NCI-H2081 treated with DMSO at 0.1 percent for 48 hours (cell line): ENCODE measurements at places on chromosomes 16 and 17.

DNA sequence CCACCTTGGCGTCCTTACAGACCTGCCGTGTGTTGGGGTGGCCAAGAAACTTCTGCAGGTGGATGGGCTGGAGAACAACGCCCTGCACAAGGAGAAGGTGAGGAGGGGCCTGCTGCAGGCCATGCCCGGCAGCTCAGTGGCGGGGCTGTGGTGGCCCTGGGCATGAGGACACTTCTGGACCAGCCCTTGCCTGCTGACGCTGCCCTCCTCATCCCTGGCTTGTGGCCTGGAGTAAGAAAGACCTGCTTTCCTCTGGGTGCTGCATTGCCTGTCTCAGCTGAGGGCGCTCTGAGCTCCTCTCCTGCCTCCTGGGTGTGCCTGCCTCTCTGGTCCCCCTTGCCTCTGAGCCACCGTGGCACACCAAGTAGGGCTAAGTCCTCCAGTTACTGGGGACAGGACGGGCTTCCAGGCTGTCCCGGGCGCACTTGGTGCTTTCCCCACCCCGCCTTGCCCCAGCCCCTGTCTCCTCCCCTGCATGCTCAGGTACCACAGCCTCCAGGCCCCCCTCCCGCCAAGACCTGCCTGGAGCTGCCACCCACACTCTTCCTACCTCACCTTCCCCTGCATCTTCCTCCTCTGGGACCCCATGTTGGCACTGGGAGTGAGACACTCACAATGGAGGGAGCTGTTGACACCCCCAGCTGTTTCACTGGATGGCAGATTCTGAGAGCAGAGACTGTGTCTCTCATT, 8.7 kb downstream of the ENDOV start:
- no peak for DNase-seq

GRCh38 chr17:64384253-64385186, 6.1 kb downstream of the PECAM1 start:
- no peak for DNase-seq

DNA sequence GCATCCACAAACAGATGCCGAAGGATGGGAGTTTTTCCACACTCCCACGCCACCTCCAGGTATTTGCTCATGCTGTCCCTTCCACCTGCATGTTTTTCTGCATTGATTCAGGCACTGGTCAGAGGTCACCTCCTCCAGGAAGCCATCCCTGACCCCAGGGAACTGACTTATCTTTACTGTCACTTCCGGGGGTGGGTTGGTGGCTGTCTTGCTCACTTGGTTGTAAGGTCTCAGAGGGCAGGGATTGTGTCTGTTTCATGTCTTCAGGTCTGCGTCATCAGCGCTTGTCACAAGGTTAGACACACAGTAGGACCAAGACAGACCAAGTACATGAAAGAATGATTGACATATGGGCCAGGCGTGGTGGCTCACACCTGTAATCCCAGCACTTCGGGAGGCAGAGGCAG, 1.9 kb upstream of the IL4R start:
- no peak for DNase-seq

DNA sequence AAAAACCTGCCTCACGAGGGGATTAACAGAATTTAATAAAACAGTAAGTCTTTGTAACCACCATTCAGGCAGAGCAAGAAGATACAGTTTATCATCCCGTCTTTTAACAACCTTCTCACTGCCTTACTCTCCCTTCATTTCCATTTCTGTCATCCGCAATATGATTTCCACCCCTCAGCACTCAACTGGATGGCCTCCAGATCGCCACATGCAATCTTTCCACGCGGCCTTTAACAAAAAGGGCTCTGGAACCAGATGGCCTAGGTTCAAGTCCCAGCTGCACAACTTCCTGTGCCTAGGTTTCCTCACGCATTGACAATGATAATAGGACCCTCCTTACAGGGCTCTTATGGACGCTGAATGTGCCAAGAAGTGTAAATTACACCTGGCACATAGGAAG, 103.6 kb downstream of the GAS7 start:
- DNase-seq: no peak

DNA sequence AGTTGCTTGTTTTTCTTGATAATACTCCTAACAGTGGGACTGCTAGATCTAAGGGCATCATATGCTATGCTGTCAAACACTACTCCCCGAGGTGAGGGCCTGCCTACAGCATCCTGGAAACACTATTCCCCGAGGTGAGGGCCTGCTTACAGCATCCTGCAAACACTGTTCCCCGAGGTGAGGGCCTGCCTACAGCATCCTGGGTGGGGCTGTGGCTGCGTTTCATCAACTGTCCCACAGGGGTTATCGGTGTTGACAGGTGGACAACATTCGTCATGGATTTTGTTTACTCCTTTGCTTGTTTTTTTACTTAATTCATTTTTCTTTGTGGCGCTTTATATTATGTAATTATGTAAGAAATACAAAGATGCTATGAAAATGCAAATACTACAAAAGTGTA, 22.5 kb downstream of the NPRL3 start:
- no peak for DNase-seq

DNA sequence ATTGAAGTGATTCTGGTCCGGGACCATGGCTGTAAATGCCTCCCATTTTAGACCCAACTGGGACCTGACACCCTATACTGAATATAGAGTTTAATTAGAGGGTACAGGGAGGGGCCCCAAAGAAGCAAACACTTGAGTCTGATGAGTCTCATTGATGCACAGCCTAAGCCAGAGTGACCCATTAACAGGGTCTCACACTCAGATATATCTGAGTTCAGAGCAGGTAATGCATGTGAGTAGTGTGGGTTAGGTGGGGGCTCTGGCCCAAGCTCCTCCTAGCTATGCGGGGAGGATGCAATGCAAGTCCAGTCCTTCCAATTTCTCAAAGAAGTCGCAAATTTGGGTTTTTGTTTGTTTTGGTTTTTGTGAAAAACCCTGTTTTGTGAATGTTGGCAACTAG, 17.1 kb upstream of the MARCHF10 start:
- no peak for DNase-seq
